ENCODE measurements at places on chromosomes 2 and 18. TPM values are rescaled to one million over a fixed set of nuclear protein-coding genes. Genes with fewer than 3 reads are reported as not detected.

IL1B gene
- 0.47 TPM for total RNA-seq

C2orf66 gene
- total RNA-seq, result not detected

REG3G gene
- total RNA-seq, result not detected

KCNF1 gene
- total RNA-seq, result not detected

HOXD1 gene
- not detected for total RNA-seq

MOCOS gene
- total RNA-seq, result 1.1 TPM

REG1A gene
- not detected for total RNA-seq

NEU2 gene
- total RNA-seq, result 24.6 TPM

HOXD4 gene
- 2.2 TPM for total RNA-seq

CHRNG gene
- total RNA-seq, result not detected

PTRHD1 gene
- total RNA-seq, result 30.3 TPM

RNF125 gene
- total RNA-seq, result 8.1 TPM

FN1 gene
- 63.5 TPM for total RNA-seq

NAGK gene
- total RNA-seq, result 89.9 TPM

UGT1A10 gene
- total RNA-seq, result not detected

DSG4 gene
- 4.5 TPM for total RNA-seq

TFPI gene
- 15.7 TPM for total RNA-seq

All from lower leg skin (tissue), 4 donors.